CD4-positive, alpha-beta memory T cell (primary cell): ENCODE measurements at places on chromosomes 4 and X. TPM values are rescaled to one million over a fixed set of nuclear protein-coding genes. Genes with fewer than 3 reads are reported as not detected.

The VCX3B gene
- not detected for total RNA-seq

The TMSB15C gene
- total RNA-seq: 3.6 TPM

The KLB gene
- total RNA-seq: not detected

The PCDH7 gene
- total RNA-seq: not detected

The CTAG1B gene
- not detected for total RNA-seq

The PABPC5 gene
- total RNA-seq: not detected

The NKRF gene
- total RNA-seq: 13.0 TPM

The FUNDC2 gene
- total RNA-seq: 53.6 TPM

The L1CAM gene
- 1.8 TPM for total RNA-seq

The PPP1R2C gene
- not detected for total RNA-seq

The CTAG2 gene
- total RNA-seq: not detected

The ANK2 gene
- total RNA-seq: not detected

The MAGEA2 gene
- total RNA-seq: not detected

The RPA4 gene
- 0.50 TPM for total RNA-seq

The CITED1 gene
- not detected for total RNA-seq

The PDZD4 gene
- 5.0 TPM for total RNA-seq

The F11 gene
- not detected for total RNA-seq

The BST1 gene
- total RNA-seq: 0.75 TPM

The SLC16A2 gene
- 0.35 TPM for total RNA-seq

The BRS3 gene
- total RNA-seq: not detected

The GNRHR gene
- total RNA-seq: not detected

The C4orf54 gene
- total RNA-seq: not detected
